ENCODE measurements at places on chromosomes 2 and 18.

DNA sequence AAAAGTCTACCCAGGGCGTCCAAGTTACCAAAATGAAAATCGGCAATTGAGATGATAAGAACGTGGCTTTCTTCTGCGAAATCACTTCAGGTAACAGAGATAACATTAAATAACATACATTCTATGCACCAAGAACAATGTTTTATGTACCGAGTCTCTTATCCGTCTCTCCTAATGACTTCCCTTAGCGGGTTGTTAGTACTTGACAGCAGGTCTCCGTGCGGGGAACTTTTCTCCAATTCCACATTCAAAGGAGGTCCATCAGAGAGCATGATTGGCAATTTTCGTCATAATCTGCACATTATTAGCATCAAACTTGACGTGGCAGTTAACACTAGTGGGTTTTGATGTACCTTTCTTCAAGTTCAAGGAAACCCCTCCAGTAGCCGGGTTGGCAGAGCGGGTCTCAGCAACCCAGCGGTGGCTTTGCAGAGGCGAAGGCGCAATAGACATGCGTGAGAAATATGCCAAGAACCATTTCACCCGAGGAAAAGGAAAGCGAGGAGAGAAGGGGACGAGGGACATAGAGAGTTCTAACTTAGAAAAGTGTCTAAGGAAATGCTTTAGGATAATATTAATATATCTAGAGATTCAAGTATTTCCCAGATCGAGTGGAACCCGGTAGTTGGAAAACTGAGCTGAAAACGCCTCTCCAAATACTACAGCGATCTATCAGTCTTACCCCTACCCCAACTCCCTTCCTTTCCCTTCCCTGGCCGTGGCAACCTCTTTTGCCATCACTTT, 5.0 kb downstream of the EVX2 start:
- no peak for DNase-seq

- no peak for DNase-seq
Measured at GRCh38 chr2:149747456-149747855, 159.9 kb upstream of the MMADHC start.

GRCh38 chr2:233025706-233026105, 6.8 kb upstream of the NEU2 start:
- no peak for DNase-seq

GRCh38 chr2:46381871-46382270, 84.7 kb downstream of the EPAS1 start:
- DNase-seq, result no peak

GRCh38 chr2:181431674-181432073, 25.5 kb upstream of the ITGA4 start:
- no peak for DNase-seq

- no peak for DNase-seq
Measured at GRCh38 chr18:40431071-40431985, 1523.7 kb upstream of the PIK3C3 start.

- DNase-seq, result peak; percentile 78
Measured at GRCh38 chr2:26001743-26002351, 19.6 kb upstream of the KIF3C start.

GRCh38 chr2:170218456-170218855, 40.5 kb downstream of the MYO3B start:
- DNase-seq, result no peak

DNA sequence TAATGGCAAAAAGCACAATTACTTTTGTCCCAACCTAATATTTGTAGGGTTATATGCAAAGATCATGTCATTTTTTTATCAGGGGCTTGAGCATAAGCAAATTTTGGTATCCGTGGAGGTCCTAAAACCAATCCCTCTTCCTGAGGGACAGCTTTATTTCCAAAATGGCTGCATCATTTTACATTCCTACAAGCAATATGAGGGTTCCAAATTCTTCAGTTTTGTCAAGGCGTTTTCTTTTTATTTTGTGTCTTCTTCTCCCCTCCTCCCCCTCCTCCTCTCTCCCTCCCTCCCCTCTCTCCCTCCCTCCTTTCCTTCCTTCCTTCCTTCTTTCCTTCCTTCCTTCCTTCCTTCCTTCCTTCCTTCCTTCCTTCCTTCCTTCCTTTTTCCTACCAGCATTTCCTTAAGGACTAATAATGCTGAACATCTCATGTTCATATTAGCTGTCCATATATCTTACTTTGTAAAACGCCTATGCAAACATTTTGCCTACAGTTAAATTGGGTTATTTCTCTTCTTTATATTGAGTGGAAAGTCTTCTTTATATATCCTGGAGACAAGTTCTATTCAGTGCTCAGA, 881.8 kb downstream of the DCDC2C start:
- DNase-seq, result no peak

- no peak for DNase-seq
Measured at GRCh38 chr18:49778826-49779465, 34.4 kb downstream of the ACAA2 start.

- no peak for DNase-seq
Measured at GRCh38 chr2:161223139-161223732, 63.0 kb downstream of the TANK start.

- no peak for DNase-seq
Measured at GRCh38 chr2:146124741-146125140, 1604.8 kb upstream of the ZEB2 start.

GRCh38 chr2:56077359-56077915, 106.4 kb upstream of the CCDC85A start:
- DNase-seq, result peak; percentile 43

GRCh38 chr2:29106256-29106655, 9.0 kb upstream of the CLIP4 start:
- no peak for DNase-seq

DNA sequence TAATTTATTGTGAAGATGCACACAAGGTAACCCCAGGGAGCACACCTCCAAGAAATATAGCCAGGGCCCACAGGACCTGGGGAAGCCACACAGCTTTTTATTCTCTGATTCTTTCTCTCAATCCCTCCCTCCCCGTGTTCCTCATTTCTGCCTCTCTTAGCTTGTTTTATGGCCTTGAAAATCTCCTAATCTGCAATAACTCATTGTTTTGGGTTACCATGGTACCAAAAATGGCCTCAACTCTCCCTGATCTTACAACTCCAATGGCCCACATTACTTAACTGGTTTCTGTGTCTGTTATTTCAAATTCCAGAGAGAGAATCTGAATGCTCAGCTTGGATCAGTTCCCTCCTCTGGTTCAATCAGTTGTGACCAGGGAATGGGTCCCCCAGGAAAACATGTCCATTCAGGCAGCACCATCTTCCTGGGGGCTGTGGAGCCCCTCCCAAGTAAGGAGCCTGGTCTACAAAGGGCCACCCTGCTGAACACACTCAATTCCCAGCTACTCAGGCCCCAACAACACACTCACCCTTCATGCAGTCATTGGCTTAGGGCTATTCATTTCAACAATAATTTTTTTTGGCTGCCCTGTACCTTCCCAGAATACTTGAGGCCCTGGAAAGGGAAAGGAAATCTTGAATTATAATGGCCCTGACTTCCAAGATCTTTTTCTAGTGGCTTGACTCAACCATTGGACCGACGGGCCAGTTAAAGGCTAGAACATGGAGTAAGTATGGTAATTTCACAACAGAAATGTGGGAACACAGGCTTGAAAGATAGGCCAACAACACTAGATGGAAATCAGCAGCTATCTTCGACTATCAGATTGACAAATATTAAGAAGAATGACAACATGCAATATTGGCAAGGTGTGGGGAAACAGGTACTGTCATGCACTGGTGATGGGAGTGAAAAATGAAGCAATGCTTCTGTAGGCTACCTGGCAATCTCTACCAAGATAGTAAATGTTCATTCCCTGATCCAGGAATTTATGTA, 41.6 kb upstream of the ST3GAL5 start:
- DNase-seq, result no peak

- DNase-seq, result peak; percentile 76
Measured at GRCh38 chr2:55961318-55961911, 37.8 kb upstream of the EFEMP1 start.

DNA sequence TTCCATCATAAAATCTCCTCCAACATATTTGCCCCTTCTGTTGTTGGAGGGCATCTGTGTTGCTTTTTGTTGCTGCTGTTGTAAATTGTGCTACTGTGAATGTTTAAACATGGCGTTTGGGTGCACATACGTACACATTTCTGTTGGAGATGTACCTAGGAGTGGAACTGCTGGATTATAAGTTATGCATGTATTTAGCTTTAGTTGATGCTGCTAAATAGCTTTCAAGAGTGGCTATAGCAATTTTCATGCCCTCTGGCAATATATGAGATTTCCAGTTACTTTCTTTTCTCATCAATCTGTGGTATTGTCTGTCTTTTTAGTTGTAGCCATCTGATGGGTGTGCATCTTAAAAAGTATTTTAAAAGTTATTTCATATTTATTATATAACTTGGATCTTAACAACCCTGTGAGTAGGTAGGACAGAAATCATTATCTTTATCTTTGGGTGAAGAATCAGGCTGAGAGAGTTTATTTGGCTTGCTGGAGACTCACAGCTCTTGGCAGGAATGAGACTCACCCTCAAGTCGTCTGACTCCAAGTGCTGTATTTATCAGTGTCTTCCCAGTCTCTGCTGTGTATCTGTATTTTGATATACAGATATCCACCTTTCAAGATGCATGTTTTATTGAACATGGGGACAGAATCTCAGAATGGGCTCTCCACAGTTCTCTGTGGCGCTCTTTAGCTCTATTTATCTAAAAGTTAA, 16.9 kb downstream of the ZNF236 start:
- DNase-seq, result no peak

DNA sequence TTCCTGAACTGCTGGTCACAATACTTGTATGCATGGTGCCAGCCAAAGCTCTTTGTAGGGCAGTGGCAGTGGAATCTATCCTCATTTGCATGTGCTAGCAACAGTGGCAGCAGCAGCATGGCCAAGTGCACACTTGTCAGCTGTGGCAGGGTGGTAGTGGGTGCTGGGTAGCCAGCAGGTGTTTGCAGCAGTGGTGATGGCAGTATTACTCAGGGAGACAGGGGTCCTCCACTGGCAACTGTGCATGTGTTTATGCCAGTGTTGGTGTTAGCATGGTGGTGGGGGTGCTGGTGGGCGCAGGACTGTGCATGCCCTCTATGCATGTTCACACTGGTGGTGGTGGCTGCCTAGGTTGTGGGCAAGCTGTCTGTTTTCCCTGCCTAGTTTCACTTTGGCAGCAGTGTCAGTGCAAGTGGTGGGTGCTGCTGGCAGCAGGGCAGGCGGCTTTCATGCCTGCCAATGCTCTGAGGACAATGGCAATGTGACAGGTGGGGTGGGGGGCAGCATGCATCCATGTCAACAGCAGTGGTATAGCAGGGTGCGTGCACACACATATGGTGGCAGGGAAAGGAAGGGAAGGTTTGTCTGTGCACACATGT, 41.2 kb downstream of the GALNT13 start:
- DNase-seq, result no peak

- DNase-seq, result no peak
Measured at GRCh38 chr2:128585706-128586105, 267.0 kb upstream of the HS6ST1 start.

DNA sequence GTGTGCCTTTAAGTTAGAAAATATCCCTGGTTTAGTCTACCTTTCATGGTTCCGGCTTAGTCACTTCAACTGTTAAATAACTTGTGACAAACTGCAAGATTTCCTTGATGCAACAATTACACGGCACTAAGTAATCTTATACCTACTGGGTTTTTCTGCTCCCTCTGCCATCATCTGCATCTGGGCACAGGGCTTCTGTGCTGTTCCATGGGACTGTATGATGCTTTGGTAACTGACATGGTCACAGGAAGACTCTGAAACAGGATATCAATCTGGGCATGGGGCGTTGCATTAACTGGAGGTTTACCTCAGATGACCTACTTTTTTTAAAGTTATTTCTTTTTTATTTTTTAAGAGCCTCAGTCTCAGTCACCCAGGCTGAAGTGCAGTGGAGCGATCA, 365.4 kb downstream of the SS18 start:
- DNase-seq, result no peak

DNA sequence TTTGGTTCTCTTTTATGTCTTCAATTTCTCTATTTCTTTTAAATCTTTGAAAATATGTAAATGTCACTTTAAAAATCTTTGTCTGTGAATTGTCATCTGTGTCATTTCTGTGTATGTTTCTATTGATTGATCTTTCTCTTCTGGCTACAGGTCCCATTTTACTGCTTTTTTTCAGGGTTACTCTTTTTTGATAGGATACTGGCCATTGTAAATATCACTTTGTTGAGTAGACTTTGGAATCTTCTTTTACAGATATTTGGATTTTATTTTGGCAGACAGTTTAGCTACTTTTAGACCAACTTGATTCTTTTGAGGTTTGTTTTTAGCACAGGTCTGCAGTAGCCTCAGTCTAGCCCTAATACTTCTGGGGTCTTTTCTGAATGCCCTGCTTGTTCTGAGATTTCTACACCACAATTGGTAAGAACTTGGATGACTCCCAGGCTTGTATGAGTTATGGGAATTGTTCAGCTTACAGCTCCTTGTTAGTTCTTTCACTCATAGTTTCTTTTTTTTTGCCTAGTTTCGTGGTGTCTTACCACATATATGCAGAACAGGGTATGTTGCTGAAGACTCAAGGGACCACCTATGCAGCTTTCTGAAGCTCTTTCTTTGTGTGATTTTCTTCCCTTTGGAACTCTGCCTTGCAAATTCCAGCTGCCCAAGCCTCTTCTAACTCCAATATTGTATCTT, 122.2 kb downstream of the QPCT start:
- no peak for DNase-seq

DNA sequence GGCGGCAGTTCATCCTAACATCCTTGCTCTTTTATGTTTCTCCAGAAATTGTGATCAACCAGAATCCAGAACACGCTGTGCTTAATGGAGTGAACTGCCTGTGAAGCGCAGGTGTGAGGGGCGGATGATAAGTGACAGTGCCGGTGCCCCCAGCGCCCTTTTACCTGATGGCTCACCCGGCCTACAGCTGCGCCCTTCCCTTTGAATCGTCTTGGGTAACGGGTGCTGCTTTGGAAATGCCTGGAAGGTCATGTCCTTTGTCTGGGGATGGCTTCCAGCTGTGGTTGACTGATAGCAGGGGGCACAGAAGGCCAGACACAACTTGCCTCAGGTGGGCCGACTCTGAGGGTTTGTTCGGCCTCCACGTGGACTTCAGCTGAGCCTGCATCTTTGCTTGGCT, 119.4 kb downstream of the LPIN1 start:
- no peak for DNase-seq

GRCh38 chr2:232658217-232658785, 24.9 kb downstream of the EFHD1 start:
- DNase-seq, result peak; percentile 24

DNA sequence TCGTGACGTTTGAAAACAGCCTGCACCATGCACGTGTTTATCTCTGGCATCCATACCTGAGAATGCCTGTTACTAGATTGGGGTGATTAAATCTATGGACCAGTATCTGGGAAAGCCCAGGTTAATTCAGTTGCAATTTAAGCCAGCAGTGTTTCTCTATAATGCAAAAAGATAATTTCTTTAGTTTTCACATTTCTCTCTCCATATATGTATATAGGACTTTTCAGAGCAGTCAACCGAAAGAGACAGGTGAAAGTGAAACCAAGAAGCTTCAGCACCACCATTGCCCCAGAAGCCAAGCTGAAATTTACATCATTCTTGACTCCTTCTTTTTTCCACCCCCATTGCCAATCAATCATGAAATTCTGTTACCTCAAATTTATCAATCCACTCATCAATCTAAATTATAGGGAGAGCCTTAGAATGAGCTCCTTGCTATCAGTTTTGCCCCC, 2.7 kb upstream of the LRP2 start:
- DNase-seq, result no peak

- no peak for DNase-seq
Measured at GRCh38 chr2:52220393-52220792, 1188.5 kb upstream of the NRXN1 start.
